ENCODE measurements at places on chromosomes 11 and 22.

DNA sequence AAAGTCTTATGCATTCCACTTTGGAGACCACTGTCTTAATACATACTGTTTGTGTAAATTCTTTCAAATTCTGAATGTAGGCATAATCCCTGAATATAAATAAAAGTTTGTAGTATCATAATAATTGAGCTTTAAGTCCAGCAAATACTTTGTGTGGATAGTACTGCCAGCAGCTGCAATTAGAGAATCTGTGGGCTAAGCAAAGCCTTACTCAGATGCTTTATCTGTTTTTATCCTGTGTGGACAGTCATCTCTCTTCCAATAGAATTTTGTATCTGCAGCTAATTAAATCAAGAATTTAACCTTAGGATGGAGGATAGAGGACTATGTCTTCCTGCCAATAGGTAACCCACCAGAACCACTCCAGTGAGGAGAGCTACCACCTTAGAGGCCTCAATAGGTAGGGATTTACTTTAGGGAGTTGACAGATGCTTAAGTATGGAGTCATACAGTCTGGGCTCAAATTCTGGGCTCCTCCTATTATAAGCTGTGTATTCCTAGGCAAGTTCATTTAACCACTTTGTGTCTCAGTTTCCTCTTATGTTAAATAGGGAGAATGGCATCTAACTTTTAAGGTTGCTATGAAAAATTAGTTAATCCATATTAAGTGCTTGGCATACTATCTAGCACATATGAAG, 71.1 kb downstream of the STIM1 start:
- no peak for DNase-seq

DNA sequence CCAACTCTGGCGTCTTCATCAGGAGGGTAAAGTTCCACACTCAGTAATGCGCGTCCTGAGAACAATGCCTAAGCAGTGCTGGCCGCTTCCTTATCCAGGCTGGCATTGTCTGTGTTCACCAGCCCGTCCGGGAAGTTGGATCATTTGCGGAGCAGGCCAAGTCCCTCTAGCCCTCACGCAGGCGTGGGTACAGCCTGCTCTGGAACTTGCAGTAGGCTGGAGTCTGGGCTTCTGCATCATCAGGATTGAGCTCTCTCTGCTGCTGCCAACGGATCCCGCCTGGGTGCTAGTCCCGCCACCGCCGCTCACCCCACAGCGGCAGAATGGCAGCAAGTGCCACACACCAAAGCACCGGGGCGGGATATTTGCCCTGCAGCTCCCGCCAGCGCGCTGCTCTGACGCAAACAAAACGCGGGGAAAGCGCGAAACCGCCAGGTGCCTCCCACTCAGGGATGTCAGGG, 29.0 kb downstream of the GLYATL1 start:
- DNase-seq, result no peak

DNA sequence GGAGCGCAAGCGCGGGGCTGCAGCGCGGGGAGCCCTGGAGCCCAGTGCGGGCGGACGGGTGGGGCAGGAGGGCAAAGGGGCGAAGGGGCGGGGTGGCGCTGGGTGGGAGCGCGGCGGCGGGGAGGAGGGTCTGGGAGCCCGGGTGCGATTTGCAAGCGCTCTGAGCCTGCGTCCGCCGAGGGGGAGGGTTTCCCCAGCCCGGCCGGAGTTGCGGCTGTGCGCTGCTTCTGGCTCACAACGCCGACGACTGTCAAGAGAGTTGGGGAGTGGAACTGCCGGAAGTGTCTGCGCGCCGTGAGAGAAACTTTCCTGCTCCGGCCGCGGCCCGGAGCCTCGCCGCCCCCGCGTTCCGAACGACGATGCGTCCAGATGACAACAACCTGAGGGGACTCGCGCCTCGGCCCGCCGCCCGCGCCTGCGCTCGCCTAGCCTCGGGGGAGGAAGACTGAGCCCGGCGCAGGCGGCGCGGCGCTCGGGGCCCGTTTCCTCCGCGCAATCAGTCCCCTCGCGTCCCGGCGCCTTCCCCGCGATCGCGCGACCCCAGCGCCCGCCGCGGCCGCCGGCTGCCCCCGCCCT, at the start of gene ARHGAP42:
Gene ARHGAP42, plus strand, starts transcription at position 235 of the 576 bp plus-strand sequence. CDS start 391 bp downstream, outside the sequence.
- DNase-seq, result peak; percentile 75

DNA sequence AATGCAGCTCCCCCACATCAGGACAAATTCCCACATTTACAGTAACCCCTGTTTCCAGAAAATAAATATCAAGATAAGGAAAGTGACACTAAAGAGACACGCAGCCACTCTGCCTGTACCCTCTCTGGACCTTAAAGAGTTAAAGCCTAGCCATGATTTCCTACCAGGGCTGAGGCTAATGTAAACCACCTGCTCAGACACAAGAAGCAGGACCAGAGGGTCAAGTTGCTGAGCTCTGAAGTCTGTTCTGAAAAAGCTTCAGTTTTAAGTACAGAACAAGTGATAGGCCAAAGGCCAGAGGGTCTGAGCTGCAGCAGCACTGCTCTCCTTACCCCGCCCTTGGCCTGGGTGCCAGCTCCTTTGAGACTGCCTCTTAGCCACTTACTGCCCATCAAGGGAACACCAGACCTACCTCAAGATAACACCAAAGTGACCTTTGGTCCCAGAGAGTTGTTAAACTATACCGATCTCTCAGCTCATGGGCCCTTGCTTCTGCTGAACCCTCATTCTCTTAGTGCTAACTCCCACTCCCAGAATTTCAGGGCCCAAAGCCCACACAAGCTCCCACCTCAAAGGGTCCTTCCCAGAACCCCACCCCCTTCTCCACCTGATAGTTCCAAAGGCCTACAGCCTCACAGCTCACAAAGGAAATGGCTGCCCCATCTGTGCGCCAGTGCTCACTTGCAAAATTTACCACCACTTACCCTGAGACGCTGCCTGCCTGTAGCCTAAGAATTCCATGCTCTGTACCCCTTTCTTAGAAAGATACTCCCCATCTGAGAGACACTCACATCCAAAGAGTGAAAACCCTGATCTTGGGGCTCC, 40.5 kb downstream of the IL18BP start:
- DNase-seq, result no peak

DNA sequence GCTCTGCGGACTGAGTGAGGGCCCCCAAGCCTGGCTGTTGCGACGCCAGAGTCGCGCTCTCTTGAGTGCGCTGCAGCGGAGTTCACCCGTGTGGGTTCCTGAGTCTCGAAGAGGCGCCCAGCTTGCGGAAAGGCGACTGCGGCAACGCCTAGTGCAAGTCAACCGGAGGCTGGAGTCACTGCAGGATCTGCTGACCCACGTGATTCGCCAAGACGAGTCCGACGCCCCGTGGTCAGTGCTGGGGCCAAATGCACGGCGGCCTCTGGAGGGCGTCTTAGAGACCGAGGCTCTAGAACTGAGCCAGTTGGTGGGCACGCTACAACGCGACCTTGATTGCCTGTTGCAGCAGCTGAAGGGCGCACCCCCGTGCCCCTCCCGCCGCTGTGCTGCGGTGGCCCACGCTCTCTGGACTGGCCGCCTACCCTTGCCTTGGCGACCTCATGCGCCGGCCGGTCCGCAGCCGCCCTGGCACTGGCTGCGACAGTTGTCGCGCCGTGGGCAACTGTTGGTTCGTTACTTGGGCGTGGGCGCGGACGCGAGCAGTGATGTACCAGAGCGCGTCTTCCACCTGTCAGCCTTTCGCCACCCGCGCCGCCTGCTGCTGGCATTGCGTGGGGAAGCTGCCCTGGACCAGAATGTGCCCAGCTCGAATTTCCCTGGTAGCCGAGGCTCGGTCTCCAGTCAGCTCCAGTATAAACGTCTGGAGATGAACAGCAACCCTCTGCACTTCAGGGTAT, 32.6 kb downstream of the RRP8 start:
- DNase-seq, result no peak

- DNase-seq, result no peak
Measured at GRCh38 chr11:7927635-7928034, 3.4 kb downstream of the OR10A6 start.
